Activated CD8-positive, alpha-beta memory T cell treated with anti-CD3 and anti-CD28 coated beads for 4 hours (primary cell): ENCODE measurements at places on chromosomes 6 and 20.

DNA sequence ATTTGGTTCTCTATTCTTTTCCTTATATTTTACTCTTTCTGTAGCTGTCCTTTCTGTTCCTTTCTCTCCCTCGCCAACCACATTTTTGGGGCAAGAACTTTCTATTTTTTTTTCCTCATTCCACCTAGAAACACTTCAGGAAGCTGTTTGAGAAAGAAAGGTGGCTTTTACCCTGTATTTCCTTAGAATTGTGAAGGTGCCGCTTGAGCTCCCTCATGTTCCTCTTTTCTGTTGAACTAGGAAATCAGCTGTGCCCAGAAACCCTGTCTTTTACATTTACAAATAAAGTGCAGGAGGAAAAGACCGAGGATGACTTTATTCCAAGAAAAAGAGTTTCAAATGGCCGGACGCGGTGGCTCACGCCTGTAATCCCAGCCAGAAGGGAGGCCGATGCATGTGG is 38.2 kb downstream of the OR2B2 start:
- DNase-seq = no peak

- DNase-seq = no peak
Observed at GRCh38 chr6:140108167-140108566, 733.7 kb upstream of the CITED2 start.

GRCh38 chr6:152117156-152118133 is 310.0 kb downstream of the ESR1 start:
- DNase-seq = no peak

DNA sequence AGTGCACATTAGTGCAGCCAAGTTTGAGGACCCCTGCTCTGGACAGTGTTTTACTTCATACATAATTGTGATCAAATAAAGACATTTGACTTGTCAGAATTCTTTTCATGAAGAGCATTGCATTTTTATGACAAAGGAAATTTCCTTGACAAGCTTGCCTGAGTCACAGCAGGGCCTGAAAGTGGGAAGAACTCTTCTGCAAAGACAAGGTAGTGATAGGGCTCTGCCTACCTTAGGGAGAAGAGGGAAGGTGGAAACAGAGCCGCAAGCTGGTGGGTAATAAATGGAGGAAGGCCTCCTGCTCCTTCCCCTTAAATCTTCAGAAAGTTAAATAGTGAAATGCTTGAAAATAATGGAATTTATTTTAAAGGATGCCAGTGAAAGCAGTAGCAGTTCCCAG is 118.2 kb downstream of the DHX35 start:
- no peak for DNase-seq

- no peak for DNase-seq
Observed at GRCh38 chr6:124494956-124495664, 467.1 kb upstream of the RNF217 start.

GRCh38 chr6:117371492-117371891 is 54.2 kb downstream of the ROS1 start:
- DNase-seq = no peak

GRCh38 chr6:37698264-37699137 is 818 bp upstream of the MDGA1 start:
- DNase-seq = peak; percentile 60

DNA sequence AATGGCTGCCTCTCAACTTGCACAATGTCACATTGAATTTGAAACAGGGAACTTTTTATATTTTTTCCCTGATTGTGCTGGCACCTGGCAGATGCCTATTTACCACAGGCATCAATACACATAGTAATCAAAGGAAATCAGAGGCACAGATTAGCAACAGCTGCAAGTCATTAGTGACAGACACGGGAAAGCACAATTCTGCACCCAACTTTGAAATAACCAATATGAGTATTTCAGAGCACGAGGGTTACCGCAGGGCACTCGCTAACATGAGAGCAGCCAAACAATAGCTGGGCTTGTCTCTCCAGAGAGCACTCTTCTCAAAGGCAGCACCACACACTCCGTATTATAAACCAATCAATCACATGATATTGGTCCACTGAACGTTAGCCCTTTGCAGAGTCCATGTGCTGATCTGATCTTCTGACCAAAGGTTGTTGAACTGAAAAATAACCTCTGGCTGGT is 149.5 kb downstream of the RNF144B start:
- no peak for DNase-seq

DNA sequence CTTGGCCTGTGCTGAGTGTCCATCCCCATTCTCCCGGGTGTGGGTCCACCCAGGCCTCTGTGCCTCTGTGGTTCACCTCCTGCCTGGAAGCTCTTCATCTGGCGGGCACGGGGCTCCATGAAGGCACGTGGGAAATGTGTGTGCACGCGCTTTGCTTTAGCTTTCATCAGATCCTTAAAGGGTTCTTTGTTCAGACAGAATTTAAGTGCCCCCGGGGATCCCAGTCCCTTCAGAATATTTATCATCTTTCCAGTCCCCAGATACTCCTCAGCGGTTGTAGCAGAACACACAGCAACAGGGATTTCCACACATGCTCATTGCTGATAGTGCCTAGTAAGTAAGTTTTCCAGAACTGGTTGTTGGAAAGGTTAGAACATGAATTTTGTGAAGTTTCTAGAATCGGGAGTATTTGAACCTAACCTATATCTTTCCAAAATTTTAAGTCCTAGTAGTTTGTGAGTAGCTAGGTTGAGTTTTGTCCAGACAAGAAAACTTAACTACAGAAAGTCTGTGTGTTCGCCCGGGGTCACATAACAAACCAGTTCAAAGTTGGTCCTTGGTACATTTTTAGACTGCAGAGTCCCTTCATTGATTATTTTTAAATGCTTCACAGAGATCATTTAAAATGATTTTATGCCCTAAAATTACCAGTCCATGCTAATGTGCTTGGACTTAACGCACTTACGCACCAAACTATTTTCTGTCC is 67.7 kb downstream of the RPP40 start:
- no peak for DNase-seq

DNA sequence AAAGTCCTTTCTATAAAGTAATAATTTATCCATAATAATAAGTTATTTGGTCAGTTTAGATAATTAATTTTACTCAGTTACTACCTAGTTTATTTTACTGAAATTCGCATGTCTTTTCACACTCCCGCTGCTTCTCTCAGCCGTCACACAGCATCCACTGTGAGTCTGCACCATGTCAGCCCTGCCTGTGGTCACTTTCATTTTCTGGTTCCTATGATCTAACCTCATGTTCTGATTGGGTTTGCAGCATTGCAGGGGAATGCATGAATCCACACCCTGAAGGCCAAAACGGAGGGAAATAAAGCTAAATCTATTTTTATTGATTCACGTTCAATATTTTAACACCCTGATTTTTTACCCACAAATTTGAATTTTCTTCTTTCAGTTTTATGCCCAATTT is 47.4 kb downstream of the PDE10A start:
- DNase-seq = no peak

DNA sequence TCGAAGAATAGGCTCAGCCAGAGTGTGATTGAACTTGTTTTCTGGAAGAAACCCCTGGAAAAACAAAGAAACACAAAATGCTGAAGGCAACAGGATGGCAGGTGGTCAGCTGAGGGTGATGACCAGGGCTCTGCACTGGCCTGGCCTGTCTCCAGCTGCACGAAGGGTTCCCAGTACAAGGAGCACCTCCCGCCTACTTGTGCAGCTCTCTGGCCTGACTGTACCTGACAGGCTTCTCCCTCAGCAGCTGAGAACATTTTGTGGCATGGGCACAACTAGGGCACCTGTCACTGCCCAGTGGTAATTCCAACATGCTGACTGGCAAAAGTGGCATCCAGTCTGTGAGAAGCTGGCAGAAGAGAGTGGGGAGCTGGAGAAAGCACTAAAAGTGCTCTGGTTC is 38.8 kb upstream of the EMILIN3 start:
- DNase-seq = no peak

GRCh38 chr6:31558631-31559500 is 11.5 kb downstream of the NFKBIL1 start:
- no peak for DNase-seq

DNA sequence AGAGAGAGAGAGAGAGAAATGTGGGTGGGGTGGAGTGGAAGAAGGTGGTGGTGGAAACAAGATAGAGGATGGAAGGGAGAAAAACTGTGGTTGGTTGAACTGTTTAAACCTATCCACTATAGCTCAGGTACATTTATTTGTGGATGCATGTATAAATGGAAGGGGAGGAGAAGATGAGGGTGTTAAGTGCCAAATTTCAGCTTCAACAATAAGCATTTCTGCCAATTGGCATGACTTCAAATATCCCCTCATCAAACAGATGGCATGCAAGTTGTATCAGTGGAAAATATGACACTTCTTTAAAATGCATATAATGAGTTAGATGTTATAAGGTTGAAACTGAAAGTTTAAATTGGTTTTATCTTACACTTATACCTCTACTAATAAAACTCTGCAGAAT is 216.1 kb downstream of the LMBRD1 start:
- no peak for DNase-seq

- DNase-seq = no peak
Observed at GRCh38 chr6:53476964-53477363, 67.9 kb downstream of the GCLC start.

- no peak for DNase-seq
Observed at GRCh38 chr6:1324936-1325335, 13.0 kb downstream of the FOXQ1 start.

GRCh38 chr6:43741829-43742228 is 28.2 kb upstream of the VEGFA start:
- DNase-seq = no peak

GRCh38 chr20:60209048-60209447 is 250.8 kb downstream of the CDH26 start:
- DNase-seq = no peak

- DNase-seq = no peak
Observed at GRCh38 chr6:103405321-103405720, 1454.4 kb downstream of the HACE1 start.

DNA sequence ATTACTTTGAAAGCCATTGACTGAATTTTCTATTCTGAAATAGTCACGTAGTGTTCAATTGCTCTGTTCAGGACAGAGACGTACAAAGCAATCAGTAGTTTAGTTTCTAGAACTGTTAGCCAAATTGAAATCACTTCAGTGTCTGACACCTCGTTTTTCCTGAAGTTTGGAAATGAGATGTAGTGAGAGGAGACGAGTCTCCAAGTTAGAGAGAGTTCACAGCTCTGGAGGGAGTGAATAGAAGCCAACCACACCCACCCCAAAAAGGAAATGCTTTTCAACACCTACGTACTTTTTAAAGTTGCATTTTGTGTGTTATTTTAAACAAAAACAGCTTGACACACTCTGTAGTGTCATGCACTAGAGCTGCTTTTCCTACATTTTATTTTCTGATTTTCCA is 296.0 kb downstream of the ADGRG6 start:
- DNase-seq = no peak

GRCh38 chr6:108174371-108175175 is 8.8 kb downstream of the NR2E1 start:
- DNase-seq = no peak

GRCh38 chr6:157488716-157489118 is 107.7 kb downstream of the ZDHHC14 start:
- DNase-seq = no peak

DNA sequence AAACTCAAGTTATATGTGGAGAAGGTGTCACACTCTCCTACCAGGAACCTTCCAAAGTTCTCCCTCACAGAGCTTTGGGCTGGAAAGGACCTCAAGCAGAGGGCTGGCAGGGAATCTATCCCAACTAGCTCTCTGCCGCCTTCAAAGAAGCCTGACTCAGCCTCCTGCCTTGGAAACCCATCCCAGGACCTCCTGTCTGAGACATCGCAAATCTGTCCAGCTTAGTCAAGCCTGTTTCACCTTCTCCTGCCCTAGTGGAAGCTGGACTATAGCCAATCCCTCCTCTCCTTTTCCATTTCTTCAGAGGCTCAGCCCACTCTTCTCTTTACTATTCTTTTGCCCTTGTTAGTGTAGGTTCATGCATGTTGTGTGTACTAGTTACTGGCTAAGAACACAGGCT is 48.2 kb upstream of the FOXP4 start:
- no peak for DNase-seq

DNA sequence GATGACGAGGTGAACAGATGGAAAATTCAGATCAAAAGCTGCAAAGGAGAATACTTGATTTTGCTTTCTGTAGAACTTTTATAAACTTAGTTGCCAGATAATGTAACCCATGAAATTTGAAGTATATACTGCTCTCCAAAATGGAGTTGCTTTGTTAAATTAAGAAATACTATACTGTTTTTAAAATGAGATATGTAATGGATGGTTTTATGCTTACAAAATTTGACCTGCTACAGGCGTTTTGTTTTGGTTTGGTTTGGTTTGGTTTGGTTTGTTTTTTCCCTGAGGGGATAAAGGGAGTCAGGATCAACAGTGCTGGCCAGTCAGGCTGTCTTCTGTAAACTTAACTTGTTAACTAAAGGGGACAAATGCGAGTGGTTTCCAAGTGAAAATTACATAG is 55.6 kb upstream of the KIF25 start:
- DNase-seq = no peak

DNA sequence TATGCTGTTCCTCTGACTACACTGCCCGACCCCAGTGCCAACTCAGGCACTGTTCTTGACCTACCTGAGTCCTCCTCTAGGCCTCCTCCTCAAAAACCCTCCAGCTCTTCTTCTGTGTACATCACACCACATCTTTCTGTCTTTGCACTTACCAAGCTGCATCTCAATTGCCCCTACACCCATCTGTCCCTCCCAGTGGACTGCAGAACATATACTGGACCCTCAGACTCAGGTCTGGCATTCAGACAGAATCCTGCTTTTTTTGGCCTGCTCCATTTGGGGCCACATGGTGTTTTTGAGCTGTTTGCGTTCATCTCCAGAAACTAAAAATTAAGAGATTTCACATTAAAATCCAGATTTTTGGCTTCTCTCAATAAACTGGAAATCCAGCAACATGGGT is 23.2 kb upstream of the YWHAB start:
- DNase-seq = no peak

DNA sequence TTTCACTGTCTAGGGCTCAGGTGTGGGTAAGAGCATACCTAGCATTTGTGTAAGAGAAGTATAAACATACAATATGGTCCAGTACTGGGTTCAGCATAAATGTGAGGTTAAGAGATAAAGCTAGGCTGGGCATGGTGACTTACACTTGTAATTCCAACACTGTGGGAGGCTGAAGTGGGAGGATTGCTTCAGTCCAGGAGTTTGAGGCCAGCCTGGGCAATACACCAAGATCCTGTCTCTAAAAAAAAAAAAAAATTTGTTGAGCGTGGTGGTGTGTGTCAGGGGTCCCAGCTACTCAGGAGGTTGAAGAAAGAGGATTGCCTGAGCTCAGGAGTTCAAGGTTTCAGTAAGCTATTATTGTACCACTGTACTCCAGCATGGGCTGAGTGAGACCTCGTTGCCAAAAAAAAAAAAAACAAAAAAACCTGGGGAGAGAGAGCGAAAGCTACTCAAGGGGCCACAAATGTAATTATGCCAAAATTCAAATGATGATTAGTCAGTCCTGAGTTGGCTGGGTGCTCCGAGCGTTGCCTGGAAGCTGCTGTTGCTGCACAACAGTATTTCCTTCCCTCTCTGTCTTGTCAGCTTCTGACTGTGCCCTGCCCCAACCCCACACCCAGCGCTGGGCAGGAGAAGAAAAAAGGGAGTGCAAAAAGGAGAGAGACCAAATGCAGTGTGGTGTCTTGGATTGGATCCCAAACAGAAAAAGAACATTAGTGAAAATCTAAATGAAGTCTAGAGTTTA is 24.0 kb downstream of the CMTR1 start:
- DNase-seq = no peak

GRCh38 chr6:25660512-25660911 is 8.5 kb downstream of the SCGN start:
- no peak for DNase-seq
